CD8-positive, alpha-beta T cell (primary cell): ENCODE measurements at places on chromosomes 4 and X. TPM values are rescaled to one million over a fixed set of nuclear protein-coding genes. Genes with fewer than 3 reads are reported as not detected.

GRCh38 chr4:184389978-184390900 is 84.1 kb downstream of the IRF2 start:
- no peak for DNase-seq

PAK3 gene
- total RNA-seq: 0.72 TPM

USP17L15 gene
- total RNA-seq: not detected

PROM1 gene
- not detected for total RNA-seq

DNA sequence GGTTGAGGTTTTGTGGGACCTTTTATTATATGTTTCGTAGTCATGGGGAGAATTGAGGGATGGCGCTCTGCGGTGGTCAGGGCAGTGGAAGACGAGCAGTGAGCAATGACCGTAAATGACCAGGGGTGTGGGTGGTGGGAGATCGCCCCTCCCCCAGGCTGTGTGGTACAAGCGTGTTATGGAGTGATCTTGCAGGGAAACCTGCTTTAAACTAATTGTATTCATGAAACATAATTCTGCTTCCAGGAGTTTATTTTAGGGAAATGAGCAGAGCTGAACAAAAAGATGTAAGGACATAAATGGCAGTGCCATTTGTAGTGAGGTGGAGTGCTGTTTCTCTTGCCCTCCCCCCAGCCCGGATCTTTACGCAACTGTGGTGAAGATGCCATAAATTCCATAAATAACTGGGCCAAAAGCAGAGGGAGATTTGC is 20.2 kb downstream of the GYG2 start:
- no peak for DNase-seq

SLC25A14 gene
- total RNA-seq: 13.4 TPM

GRCh38 chrX:52933976-52934703 is 24.2 kb downstream of the FAM156A start:
- DNase-seq: peak; percentile 32

CXorf51A gene
- total RNA-seq: not detected

DNA sequence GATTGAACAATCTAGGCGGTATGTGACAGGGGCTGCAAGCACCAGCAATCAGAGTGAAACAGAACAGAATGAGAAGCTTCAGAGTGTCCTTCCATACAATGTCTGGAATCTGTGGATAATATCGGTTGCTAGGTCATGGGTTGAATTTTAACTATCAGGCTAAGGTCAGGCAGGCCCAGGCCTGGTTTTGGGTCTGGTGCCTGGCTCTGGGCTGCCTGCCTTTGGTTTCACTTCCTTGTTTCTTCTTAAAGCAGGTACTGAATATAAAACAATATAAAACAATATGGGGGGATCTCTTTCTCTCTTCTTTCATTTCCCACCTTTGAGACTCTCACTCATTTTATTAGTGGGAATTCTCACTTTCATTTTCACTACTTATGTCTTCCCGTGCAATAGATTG is 962.0 kb downstream of the CCSER1 start:
- DNase-seq: no peak

PDZD4 gene
- total RNA-seq: 10.9 TPM
